ENCODE measurements at places on chromosomes 12 and 14.

GRCh38 chr14:101200008-101200649, 296.6 kb upstream of the RTL1 start:
- no peak for DNase-seq

DNA sequence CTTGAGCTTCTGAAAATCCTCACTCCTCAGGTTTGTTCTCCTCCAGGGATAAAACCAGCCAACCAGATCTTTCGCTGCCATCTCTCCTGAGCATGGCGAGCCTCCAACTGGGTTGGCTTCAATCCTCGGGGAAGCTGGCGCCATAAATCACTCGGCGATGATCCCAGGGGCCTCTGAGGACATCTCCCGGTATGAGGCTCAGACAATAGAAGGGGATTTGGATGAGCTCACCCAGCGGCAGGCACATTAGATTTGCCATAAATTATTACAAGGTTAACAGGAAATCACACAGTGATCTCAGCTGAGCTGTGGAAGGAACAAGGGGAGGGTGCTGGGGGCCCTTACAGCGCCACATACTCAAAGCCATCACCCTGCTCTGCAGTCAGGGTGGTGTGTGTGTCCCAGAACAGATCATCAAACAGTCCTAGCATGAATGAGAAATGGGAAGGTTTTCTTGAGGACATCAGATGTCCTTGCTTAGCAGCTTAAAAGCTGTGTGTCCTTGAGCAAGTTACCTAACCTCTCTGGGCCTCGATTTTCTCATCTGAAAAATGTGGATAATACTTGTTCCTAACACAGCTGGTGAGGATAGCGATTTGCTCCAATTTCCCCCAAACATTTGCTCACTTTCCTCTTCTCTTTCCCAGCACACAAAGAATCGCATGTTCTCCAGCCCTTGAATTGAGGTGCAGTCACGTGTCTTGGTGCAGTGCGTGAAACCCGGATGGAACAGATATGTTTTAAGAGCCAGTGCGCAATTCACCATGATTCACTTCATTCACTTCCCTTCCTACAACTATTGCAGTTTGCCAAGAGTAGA, 142.8 kb downstream of the SCARB1 start:
- peak; percentile 93 for DNase-seq

GRCh38 chr14:53368711-53369201, 215.6 kb upstream of the DDHD1 start:
- no peak for DNase-seq

DNA sequence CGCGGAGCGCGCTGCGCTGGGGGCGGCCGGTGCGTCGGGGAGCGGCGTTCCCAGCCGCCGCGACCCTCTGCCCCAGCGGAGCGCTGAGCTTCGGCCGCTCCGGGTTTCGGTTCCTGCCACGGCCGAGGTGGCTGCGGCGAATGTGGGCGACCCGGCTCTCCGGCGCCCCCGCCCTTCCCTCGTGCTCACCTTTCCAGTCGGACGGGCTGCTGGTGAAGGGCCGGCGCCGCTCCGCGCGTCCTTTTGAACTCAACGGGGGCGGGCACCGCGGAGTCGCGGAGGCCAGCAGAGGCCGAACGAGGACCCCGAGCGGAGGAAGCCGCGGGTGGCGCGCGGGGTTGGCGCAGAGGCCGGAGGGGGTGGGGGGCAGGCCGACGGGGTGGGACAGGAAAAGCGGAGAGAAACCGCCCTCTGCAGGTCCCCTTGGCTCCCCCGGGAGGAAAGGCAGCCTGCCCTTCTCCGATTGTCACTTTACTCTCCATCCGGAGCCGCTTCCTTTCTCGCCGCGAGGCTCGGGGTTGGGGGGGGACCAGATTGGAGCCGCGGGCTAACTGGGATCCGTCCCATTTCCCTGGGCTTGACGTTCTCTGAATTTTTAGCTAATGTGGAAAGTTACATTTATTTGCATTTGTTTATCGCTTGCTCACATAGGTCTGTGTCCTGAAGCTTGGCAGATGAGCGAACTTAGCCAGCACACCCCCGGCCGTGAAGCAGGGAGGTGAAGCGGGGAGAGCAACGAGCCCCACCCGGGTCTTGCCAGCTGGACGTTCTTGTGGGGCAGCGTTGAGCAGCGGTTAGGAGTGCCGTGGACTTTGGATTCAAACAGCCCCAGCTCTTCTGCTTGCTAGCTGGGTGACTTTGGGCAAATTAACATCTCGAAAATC, at the start of gene SMAGP:
SMAGP (minus strand) TSS at position 349 of the 884 bp plus-strand sequence. CDS start 1,137 bp downstream, outside the sequence.
- no peak for DNase-seq

DNA sequence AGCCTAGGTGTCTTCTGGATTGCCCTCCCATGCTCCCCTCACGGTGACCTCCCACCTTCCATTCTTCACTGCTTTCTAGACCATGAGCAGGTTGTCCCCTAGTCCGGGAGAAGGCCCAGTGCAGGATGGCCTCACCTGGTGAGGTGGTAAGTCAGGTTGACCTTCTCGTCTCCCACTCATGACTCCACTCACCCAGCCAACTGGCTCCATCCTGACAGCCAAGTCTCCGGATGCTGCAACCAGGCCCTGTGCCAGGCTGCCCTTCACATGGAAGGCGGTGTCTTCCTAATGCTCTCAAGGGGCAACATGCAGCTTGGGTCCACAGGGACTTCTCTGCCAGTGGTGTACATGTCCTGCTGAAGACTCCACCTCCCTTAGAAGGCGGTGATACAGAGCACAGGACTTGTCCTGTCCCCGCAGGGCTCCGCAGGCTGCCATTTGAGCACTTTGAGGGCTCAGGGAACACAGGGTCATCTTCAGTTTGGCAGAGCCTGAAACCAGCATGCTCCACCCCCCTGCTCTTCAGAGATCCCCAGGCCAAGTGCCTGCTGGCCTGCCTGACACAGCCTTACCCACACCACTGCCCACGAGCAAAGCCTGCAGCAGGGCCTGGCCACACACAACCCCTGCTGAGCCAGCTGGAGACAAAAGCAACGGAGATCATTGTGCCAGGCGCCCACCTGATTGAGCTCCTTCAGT, 25.4 kb downstream of the BATF start:
- DNase-seq: no peak

- DNase-seq: no peak
These were observed 10.6 kb downstream of the SERPINA3 start for GRCh38 chr14:94622653-94623421.

DNA sequence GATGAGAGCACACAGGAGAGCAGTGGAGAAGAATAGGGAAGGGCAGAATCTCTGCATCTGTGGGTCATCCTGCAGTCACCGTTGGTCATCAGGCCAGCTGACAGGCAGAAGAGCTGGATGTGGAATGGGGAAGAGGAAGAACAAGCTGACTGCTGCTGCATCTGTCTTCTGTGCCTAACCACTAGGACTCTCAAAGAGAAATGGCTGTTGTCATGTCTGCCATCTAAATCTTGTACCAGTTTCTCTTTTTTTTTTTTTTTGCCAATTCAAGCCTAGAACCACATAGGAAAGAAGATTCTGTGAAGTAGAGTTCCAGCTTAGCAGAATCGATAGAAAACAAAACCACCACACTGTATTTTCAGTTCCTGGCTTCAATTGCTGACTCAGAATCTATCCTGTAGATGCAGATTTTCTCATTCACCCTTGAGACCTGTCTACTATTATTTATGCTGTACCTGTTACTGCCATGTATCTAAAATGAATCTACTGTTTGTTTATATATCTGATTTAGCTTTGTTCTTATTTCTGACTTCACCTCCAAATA, 421.9 kb upstream of the PRICKLE1 start:
- no peak for DNase-seq

DNA sequence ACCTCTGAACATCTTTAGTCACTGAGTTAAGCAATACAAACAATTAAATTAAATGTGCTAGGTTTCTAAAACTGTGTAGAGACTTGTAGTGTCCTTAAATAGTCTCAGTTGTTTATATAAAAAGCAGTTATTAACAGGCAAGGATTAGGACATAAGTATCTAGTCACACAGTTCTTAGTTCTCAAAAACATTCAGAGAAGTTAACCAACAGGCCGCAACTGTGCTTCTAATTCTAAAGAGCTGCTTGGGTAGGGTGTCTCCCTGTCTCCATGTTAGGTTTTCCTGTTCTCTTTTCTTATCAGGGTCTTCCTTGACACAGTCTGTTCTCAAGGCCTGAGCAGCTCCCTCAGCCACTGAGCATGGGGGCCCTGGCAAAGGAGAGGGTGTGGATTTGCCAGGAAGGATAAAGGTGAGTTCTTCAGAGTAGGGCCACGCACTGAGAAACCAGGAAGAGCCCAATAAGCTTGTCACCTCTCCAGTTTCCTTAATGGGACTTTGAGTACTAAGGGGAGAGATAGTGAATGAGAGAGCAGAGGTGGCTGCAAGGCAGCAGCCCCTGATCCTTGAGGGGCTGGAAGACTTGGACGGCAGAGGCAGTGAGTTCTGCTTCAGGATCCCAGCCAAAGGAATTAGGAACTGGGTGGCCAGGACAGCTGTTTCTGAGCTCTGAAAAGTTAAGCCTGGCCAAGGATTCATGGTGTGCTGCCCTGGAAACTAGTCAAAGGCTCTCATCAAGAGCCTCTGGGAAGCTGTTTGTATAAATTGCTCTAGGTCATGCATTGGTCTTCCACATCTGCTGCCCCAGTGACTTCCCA, 177.3 kb downstream of the MYRFL start:
- no peak for DNase-seq

- DNase-seq: peak; percentile 55
These were observed 11.5 kb upstream of the KRT80 start for GRCh38 chr12:52203079-52203921.

DNA sequence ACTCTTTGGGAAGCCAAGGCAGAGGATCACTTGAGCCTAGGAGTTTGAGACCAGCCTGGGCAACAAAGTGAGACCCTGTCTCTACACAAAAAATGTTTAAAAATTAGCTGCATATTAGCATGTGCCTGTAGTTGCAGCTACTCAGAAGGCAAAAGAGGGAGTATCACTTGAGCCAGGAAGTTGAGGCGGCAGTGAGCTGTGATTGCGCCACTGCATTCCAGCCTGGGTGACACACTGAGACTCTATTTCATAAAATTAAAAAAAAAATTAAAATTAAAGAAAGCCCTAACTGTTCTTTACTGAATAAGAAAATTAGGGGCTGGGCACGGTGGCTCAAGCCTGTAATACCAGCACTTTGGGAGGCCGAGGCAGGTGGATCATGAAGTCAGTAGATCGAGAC, 27.0 kb downstream of the SENP1 start:
- DNase-seq: no peak

DNA sequence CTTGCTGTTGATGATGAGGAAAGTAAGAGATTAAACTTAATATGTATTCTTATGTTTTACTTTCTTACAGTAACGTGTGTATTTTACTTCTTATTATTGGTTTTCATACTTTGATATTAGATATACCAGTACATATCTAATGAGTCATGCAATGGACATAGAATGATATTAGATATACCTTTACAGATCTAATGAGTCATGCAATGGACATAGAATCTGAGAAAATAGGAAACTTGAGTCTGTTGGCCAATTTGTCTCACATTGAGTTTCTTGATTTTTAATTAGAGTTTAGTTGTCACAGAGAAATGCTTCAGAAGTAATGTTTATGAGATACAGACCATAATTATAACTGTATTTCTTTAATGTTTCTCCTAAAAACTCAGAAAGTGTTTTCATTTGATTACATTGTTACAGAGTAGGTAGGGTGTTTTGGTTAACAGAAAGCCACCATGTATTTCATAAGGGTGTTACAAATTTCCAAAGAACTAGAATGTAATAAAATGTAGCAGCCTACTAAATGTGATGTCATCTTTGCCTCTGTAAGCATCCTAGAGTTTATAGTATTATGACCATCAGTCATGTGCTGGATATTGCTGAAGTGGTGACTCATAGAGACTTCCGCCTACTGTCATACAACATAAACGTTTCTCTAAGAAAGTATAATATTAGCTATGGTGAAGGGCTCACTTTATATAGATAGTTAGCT, 3.0 kb downstream of the GAS2L3 start:
- DNase-seq: no peak

GRCh38 chr12:75471902-75472890, 8.4 kb upstream of the GLIPR1 start:
- no peak for DNase-seq

DNA sequence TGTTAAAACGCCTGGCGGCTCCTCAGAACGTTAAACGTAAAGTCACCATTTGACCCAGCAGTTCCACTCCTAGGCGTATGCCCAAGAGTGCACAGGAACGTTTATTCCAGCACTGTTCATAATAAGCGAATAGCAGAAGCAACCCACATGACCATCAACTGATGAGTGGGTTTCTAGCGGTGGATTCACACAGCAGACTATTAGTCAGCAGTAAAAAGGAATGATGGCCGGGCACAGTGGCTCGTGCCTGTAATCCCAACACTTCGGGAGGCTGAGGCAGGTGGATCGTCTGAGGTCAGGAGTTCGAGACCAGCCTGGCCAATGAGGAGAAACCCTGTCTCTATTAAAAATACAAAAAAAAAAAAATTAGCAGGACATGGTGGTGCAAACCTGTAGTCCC, 22.4 kb upstream of the FBRSL1 start:
- no peak for DNase-seq

- DNase-seq: no peak
These were observed 410.0 kb upstream of the CCDC196 start for GRCh38 chr14:66076176-66076575.

GRCh38 chr12:21129906-21130305, 1.1 kb upstream of the SLCO1B1 start:
- DNase-seq: no peak

DNA sequence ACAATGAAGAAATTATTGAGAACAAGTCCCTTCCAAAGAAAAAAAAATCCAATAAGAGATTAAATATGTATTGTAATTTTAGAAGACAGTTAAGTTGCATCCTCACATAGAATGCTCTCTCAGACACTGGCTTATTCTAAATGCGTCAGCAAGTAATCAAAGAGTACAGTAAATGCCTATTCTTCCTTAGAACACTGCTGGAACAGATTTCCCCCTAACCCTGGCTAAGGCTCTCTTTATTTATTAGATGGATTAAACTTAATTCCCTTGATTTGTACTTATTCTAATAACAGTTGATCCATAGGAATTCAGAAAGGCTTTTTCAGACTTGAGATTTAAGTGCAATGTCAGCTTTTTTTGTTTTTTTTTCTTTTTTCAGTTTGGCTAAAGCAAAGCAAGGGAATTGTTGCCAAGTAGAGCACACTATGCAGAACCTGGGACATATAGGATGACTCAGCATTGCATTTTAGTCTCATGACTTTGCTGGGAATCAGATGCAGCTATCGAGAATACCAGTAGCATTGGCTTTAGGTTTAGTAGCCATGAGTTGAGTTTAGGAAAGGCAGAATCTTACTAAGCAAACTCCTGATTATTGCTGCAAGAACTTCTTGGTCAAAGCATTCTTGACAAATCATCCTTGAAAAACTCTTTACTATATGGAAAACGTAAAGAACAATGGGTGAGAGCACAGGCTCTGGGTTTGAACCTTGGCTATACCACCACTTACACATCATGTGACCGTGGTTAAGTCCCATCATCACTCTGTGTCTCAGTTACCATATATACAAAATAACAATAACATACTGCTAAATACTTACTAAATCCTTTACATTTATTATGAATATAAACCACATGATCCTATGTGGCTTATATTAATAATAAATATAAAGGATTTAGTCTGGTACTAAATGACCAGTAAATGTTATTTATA, 26.7 kb downstream of the MED21 start:
- DNase-seq: no peak

- no peak for DNase-seq
These were observed 52.1 kb downstream of the AVPR1A start for GRCh38 chr12:63098851-63099250.
